HTR-8/SVneo (cell line): ENCODE measurements at places on chromosomes 2 and 18.
A peak's percentile ranks its signal among the peaks of the same experiment; 100 is the strongest.

- DNase-seq, result no peak
These were observed 201.3 kb upstream of the FSHR start for GRCh38 chr2:49355611-49356010.

GRCh38 chr18:11849841-11850634 lies 1.2 kb upstream of the CHMP1B start:
- DNase-seq, result peak; percentile 14

DNA sequence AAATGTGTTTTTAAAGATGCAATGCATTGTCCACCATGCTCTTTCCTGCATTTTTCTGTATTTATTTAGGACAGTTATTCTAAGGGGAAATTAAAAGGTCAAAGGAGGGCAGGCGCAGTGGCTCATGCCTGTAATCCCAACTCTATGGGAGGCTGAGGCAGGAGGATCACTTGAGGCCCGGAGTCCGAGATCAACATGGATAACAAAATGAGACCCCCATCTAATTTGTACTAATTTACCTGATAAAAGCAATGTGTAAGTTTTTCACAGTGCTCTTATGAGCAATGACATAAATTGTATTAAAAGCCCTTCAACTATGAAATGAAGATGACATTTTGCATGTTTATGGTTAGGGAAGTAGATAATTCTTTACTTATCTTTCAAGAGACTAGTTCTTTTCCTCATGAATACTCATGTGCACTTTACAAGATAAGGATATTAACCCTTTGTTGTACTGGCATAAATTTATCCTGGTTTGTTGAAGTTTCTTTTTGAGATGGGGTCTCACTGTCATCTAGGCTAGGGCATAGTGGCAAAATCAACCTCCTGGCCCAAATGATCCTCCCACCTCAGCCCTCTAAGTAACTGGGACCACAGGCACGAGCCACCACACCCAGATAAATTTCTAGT lies 9.7 kb downstream of the HSBP1L1 start:
- no peak for DNase-seq

DNA sequence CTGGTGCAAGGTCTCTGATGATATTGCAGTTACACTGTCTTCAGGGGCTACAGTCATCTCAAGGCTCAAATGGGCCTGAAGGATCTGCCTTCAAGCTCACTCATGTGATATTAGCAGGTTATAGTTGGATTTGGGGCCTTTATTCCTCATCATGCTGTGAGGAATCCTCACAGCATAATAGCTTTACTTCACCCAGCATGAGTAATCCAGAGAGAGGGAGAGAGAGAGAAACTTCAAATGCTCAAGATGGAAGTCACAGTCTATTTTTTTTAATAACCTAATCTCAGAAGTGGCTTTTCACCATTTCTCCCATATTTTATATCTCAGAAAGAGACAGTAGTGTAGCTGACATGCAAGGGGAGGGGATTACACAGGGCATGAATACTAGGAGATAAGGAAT lies 658.7 kb downstream of the EPHA4 start:
- no peak for DNase-seq

DNA sequence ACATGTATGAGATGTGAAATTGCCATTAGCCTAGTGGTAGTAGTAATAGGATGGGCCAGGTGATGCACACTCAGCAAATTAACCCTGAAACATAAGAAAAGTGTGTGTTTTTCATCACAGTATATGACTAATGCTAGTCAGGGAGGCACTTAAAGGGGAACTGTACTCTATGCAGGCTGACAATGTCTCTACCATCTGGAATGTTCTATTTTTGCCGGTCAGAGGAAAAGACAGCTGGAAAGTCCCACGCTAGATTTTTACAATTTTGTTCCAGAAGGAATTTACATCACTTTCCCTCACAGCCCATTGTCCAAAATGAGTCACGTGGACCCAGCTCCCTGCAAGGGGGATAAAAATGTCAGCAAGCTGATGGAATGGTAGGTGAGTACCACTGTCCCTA lies 746.3 kb upstream of the CHAC2 start:
- DNase-seq, result no peak

- no peak for DNase-seq
These were observed 27.4 kb downstream of the ASB18 start for GRCh38 chr2:236236559-236237452.

DNA sequence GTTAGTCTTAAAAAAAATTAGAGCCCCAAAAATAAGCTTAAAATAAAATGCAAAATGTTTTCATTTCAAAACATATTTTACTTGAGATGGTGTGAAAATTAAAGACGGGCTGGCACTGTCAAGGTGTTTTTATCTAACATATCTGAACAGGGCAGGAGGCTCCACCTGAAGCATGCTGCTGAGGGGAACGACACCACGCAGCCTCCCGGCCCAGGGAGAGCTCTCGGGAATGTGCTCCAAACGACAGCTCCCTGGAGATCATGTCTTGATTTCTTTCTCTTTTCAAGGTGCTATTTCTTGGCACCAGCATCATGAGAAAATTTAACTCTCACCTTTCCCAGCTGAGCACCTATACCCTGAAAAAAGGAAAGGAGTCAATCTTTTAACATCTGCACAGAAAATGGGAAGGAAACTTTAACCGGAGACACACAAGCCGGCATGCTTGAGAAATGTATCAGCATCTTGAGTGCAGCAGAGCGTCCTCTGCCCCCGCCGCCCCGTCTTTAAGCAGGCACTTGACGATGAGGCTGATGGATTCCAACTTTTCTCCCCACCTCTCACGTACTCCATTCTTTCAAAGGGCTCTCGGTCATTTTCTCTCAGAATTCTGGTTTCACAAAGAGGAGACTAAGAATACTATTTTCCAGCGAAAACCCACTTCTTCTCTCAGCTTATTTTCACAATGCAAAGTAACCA lies 56.6 kb downstream of the EIPR1 start:
- no peak for DNase-seq

DNA sequence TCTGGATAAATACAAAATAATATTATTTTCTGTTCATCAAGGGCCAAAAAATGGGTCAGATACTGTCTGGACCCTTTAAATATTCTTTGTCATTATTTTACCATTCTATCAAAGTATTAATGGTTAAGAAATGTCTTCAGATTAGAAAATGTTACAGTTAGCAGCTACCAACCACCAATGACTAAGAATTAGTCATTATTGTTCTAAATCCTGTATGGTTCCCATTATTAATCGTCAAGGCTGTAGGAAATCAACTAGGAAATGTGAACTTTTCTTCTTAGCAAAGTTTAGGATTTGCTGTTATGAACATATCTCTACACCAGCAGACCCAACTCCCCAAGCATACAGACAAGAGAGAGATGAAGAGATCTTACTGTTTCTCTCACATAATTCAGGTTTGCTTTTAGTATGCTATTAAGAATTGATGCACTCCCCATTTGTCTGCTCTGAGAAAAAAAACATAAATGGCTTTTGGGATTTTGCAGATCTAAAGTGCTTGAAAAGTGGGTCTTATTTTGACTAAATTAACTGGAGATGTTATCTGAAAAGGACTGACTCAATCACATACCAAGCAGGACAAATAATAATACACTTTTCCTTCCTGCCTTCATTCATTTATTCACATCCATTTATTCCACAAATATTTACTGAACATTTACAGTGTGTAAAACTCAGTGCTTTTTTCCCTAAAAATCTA lies 147.7 kb downstream of the PPP1R1C start:
- DNase-seq, result no peak

- no peak for DNase-seq
These were observed 75.8 kb upstream of the SLC1A4 start for GRCh38 chr2:64913357-64913869.

DNA sequence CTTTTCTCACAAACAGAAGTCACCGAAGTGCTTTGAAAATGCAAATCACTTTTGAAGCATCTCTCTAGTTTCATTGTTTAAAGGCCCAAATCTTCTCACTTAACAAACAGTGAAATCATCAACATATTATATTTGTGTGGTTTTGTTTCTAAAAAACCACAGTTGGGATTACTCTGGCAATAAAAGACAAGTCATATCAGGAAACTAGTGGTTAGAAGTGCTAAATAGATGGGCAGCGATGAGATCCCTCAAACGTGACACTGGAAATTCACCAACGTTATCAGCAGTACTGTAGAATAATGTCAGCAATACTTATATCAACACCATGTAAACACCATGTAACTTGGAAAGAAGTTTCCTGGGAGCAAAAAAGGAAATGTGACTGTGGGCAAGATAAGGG lies 893.5 kb downstream of the SUCLG1 start:
- no peak for DNase-seq

DNA sequence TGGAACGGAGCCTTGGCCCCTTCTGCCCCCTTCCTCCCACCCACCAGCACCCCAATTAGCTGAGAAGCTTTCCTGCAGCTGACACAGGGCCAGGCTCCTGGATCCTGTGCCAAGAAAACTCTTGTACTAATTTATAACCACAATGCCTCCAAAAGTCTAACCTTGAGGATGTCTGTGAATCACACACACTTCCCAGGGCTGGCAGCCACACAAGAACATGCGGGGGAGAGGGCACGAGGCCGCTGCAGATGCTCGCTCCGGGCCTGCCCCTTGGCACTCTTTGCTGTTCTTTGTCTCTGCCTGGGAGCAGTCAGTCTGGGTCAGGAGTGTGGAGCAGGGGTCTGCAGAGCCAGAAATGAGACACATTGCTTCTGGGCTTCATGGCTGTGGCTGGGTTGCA lies 62.7 kb upstream of the KIF5C start:
- DNase-seq, result peak; percentile 21

- peak; percentile 15 for DNase-seq
These were observed 180.4 kb downstream of the MBD5 start for GRCh38 chr2:148201075-148202004.

DNA sequence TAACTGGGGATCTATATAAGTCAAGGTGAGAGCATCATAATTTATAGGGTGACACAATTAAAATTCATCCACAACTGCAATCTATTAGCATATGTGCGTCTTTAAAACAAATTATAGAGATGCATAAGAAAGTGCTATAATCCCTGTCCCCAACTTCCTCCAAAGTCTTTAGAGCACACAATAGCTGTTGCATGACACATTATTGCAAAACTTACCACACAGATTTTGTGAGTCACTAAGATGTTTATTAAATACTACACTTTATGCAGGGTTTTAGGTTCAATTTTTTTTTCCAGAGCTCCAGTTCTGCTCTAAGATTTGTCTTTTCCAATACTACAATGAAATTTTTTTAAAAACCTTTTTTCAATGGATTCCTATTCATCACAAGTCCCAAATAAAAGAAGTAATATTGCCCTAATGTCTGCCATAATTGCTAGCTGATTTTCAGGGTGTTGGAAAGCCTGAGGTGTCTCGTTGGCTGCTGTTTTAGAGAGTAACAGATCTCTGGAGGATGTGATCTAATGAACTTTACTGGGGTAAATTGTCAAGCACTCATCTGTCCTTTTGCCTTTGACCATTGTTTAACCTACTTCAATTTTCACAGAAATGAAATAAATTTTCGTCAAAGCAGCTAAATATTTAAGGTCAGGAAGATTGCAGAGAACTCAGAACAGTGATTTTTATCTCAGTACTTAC lies 250.5 kb upstream of the NETO1 start:
- DNase-seq, result no peak

DNA sequence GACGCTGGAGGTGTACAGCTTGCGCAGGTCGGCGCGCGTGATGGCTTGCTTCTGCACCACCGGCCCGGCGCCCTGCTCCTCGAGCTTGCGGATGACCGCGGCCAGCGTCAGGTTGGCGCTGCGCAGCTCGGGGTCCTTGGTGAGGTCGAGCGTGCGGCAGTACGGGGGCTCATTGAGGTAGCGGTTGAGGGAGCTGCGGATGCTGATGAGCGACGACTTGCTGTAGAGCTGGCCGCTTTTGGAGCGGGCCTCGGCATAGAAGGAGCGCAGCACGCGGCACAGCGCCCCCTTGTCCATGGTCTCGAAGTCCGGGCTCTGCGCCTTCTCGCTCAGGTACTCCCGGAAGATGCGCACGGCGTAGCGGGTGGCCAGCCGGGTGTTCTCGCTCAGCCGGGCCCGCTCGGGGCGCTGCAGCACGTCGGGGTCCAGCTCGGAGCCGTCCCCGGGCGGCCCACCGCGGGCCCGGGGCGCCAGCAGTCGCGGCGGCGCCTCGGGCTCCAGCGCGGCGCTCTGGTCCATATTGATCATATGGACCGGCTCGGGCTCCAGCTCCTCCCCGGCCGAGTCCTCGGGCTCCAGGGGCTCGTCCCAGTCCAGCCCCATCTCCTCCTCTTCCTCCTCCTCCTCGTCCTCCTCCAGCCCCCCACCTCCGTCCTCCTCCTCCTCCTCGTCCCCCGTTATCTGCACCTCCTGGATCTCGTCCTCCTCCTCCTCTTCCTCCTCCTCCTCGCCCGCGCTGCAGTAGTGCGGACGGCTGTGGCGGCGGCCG lies 523 bp downstream of the KCTD1 start:
- DNase-seq, result no peak

DNA sequence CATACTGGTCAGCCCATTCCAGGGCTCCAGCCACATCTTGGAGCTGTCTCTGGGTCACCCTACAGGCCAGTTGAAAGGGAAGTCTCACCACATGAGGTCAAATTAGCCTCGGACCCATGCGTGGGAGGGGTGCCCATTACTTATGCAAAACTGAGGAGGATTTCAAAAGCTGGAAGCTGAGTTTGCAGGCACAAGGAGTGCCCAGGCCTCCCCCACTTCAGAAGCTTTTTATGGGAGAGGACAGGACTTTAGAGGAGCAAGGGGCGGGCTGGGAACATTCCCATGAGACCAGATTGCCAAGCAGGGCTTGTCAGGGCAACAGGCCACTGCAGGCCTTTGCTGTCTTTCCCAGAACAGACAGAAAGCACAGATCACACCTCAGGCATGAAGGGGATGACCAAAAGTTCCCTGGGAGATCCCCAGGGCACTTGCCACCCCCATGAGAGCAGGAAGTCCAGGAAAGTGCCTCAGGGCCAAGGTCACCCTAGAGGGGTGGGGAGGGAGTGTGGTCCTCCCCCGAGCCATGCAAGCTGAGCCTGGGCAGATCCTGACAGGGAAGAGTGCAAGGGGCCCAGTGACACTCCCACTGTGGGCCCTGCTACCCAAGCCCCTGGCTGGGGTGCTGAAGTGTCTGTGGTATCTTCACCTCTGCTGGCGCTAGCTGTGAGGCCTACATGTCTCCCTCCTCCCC lies 267.7 kb downstream of the BCL11A start:
- DNase-seq, result no peak

- no peak for DNase-seq
These were observed 15.8 kb downstream of the TMEM200C start for GRCh38 chr18:5879479-5879882.

GRCh38 chr2:38079116-38080052 lies 3.4 kb upstream of the CYP1B1 start:
- DNase-seq, result no peak

DNA sequence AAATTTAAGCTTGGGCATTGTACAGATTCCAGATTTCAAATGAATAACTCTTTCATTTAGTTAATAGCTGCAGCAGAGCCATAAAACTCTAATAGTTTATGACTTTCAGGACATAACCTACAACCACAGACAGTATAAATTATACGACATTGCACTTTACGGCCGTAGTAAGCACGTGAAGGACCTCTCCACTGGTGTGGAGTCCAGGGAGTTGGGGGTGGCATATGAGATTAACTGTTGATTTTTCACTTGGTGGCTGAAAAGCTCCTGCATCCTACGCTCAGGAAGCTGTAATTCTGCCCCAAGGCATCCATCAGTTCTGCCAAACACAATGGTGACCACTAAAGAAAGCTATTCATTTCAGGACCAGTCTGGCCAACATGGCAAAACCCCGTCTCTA lies 376.2 kb downstream of the SOX11 start:
- no peak for DNase-seq

GRCh38 chr2:74199275-74199701 lies 873 bp downstream of the MTHFD2 start:
- peak; percentile 84 for DNase-seq

GRCh38 chr2:186693446-186693832 lies 421 bp upstream of the FAM171B start:
- DNase-seq, result no peak
